Thoracic aorta (tissue), 2 donors: ENCODE measurements at places on chromosomes 7 and 10.

DNA sequence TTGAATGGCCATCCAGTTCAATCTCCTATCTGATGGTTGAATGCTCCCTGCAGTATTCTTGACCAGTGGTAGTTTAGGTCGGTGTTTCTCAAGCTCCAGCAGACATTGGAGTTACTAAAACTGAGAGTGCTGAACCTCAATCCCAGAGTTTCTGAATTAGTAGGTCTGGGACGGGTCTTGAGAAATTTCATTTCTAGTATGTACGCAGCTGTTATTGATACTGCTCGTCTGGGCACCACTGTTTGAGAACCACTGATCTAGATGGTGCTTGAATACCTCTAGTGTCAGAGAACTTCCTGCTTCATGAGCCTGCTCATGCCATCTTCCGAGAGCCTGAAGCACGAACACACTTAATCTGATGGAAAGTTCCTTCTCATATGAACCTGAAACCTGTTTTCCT is 99.4 kb upstream of the CREB5 start:
- no peak for DNase-seq

GRCh38 chr10:115093286-115093775 is at the start of gene ATRNL1:
Gene ATRNL1, plus strand, starts transcription at chr10:115093365. Its CDS starts 386 bp downstream, at chr10:115093751.
- DNase-seq, result no peak

DNA sequence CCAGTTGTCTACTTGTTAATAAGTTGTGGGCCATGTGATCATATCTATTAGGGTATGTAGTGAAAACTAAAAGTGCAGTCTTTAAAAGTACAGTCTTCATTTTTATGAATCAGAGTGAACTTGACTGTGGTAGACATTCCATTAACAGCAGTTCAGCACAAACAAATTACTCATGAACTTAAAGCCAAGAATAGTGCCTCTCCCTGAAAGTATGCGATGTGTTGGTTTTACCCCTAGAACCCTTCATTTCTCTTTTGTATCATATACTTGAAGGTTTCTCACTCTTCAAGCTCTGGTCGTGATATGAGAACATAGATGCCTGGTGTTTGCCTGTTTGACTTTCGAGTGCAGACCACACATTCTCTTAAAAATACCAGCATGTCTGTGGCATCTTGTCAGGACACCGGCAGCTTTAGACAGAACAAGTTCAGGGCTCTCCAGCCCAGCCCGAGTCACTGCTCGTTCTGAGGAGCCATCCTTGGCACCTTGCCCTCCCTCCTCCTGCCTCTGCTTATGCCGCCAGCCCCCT is 159.3 kb downstream of the LCOR start:
- no peak for DNase-seq

DNA sequence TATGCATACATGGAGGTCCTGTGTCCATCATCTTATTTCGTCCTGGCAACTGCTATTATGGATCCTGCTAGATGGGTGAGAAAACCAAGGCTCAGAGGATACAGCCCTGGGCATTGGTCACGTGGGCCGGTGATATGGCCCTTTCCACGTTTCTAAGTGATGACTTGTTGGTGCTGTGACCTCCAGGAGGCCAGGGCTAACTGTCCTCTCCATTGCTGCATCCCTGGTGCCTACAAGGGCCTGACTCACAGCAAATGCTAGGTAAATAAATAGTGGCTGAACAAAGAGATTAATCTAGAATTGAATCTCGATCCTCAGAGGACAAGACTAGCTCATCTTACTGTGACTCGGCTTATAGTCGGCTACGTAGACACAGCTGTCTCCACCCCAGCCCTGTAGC is 78.6 kb downstream of the FAM53B start:
- DNase-seq, result no peak

DNA sequence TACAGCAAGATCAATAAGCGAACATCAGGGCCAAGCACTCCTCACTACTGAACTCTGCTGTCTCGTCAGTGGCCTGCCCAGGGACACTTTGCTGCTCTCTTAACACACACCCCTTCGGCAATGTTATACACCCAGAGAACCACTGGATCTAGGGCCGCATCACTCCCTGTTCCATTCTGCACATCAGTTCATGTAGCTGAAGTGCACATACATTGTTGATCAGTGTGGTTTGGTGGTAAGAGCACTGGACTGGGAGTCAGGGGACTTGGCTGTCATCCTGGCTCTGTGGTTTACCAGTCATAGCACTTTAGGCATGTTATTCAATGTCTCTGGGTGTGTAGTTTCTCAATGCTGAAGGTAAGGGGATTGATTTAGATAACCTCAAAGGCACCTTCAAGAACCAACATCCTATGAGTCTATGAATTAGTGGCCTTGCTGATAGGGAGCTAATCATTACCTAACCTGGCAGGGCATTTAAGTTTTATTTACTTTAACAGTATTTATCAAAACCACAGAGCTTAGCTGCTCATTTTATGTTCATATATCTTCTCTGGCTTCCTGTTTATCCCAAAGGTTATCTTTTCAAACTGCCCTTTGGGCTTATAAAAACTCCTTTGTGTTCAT is 24.8 kb downstream of the DUSP5 start:
- DNase-seq, result no peak

DNA sequence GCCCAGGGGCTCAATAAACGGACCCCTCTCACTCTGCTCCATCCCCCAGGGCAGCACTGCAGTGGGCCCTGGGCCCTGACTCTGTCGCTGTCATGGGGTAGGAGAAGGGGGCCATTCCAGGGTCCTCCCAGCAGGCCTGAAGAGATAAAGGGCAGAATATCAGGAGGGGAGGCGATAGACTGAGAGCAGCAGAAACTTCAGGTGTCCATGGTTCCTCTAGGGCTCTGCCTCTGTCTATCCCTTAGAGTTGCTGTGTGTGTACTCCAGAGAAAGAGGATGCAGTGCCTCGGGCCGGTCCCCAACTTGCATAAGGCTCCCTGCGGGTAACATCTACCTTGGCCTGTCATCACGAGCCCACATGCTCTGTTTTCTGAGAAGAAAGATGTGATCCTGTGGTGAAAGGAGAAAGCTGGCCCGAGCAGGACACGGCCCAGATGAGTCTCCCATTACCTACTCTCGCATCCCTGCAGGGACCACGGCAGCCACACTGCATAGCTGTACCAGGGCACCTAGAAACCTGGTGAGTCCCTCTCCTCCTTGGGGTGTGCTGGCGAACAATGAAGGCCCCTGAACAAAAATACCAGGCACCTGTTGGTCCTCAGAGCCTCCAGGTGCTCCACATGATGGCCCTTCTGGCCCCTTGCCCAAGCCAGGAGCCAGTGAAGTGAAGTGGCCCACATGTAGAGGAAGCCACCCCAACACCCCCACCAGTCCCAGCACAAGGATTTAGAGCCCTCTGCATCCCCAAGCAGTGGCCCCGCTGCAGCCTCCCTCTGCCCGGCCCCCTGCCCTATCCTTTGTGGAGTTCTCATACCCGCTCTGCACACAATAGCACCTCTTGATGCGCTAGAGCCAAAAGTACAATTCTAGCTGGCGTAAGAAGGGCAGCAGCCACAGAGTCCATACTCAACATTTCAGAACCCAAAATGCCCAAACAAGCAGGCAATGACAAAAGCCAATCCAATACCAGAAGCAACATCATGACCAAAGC is 106.8 kb downstream of the ARHGAP22 start:
- no peak for DNase-seq

DNA sequence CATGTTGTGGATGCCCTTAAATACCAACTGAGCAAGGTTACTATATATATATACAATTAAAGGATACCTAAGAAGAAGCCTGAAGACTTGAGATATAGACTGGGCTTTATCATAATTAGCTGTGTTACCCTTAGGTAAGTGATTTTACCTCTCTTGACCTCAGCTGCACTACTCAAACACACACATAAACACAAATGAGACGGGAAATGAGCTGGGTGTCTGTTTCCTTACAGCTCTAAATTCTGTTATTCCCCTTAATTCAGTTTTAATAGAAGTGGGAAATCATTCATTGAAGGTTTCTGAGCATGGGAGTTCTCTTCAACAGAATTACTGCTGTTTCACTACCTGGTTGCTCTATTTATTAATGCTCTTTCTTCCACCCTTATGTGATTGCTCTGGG is 60.7 kb downstream of the GBF1 start:
- no peak for DNase-seq

- no peak for DNase-seq
Measured at GRCh38 chr7:45506059-45506458, 68.1 kb upstream of the ADCY1 start.

- no peak for DNase-seq
Measured at GRCh38 chr10:3235395-3235794, 62.8 kb upstream of the PITRM1 start.

DNA sequence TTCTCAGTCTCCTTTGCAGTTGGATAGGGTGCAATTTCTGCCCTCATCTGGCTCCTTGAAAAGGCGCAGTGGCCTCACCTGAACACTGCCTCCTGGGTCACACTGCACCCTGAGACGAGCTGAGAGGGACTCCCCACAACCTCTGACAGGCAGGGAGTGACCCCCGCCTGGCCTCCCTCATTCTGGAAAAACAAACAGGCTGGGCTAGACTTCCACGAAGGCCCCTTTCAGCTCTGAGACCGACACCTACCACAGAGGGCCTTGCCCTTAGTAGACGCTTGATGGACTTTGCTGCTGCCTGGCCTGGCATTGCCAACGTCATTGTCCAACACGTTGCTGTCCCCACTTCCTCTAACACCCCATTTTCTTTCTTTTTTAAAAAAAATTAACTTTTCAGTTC is 8.6 kb downstream of the FAM241B start:
- no peak for DNase-seq

GRCh38 chr10:97564776-97565175 is 7.8 kb upstream of the ANKRD2 start:
- DNase-seq, result no peak

- DNase-seq, result no peak
Measured at GRCh38 chr10:122588381-122588780, 27.8 kb downstream of the DMBT1 start.

- no peak for DNase-seq
Measured at GRCh38 chr10:93190372-93190771, 116.7 kb downstream of the CYP26A1 start.

DNA sequence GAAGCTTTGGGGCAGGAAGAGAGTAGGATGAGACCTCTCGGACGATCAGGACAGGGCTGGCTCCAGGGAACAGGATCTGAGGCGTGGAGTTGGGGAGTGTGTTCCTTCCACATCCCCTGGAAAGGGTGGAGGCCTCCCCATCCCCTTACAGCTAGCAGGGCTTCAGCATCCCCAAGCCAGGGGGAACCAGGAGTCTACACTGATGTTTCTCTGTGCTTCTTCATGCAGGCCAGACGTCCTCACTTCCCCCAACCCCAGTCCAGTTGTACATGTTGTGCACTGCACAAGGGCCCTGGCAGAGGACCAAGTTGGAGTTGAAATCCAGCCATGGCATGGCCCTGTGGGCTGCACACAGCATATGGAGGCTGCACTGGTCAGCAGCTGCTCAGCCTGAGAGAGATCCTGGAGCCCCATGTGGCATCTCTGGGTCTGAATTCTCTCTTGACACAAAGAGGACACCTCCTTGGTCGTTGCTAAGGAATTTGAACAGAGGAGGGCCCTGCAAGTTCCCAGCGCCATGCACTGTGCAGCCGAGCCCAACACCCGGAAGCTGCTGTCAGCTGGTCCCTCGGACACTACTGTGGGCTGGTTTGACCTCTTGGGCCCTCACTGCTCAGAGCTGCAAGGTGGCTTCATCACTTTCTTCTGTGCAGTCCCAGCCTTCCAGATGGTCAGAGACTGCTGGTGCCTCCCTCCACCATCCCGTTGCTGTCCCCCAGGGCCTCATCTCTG is 181.1 kb downstream of the DNAJB6 start:
- no peak for DNase-seq

- no peak for DNase-seq
Measured at GRCh38 chr10:36624551-36625100, 500.8 kb upstream of the ANKRD30A start.

GRCh38 chr7:143042159-143042789 is 9.9 kb upstream of the OR6V1 start:
- DNase-seq, result no peak

DNA sequence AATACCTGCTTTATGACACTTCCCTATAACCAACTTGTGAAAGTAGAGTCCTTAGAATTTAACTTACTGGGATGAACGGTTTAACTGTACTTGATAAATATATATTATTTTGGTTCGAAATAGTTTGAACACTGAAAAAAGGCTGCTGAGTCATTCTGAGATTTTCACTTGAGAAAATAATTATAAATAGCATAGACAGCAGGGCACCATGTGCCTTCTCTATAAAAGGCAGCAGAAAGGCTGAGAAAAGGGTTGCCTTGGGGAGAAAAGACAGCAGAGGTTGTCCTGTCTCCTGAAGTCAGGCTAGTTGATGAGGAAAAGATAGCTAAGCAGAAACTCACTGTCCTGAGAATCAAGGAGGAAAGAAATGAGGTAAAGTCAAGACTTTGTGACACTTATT is 92.4 kb downstream of the CTTNBP2 start:
- no peak for DNase-seq

- no peak for DNase-seq
Measured at GRCh38 chr7:2465928-2466327, 10.3 kb downstream of the GRIFIN start.

DNA sequence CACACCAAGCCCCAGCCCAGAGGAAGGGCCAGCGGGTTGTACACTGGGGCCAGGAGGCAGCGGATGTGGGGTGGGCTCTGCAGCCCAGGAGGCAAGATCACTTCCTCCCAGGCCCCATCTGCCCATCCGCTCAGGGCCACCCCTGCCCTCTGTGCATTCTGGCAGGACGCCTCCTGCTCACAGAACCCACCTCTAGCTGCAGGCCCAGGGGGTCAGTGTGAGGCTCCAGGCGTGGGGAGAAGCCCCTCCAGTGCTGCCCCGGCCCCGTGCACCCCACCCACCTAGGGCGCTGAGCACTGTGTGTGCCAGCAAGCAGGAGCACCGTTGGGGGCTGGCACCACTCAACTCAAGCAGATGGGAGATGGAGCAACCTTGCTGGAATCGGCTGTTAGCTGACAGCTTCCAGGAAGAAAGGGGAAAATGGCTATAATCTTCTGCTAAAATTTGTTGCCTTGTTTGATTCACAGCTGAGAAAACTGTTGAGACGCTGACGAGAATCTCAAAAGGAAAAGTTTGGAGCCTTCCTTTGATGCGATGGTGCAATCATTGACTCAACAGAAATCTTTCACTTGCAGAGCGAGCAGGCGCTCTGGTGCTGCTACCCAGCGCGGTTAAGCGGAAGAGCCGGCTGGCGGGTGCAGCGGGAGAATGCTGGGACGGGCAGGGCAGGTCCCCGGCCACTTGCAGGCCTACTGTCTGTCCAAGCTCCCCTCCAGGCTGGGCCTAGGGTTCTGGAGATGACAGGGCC is 276.1 kb downstream of the ELFN1 start:
- no peak for DNase-seq
